ENCODE measurements at places on chromosomes 11 and 22.

DNA sequence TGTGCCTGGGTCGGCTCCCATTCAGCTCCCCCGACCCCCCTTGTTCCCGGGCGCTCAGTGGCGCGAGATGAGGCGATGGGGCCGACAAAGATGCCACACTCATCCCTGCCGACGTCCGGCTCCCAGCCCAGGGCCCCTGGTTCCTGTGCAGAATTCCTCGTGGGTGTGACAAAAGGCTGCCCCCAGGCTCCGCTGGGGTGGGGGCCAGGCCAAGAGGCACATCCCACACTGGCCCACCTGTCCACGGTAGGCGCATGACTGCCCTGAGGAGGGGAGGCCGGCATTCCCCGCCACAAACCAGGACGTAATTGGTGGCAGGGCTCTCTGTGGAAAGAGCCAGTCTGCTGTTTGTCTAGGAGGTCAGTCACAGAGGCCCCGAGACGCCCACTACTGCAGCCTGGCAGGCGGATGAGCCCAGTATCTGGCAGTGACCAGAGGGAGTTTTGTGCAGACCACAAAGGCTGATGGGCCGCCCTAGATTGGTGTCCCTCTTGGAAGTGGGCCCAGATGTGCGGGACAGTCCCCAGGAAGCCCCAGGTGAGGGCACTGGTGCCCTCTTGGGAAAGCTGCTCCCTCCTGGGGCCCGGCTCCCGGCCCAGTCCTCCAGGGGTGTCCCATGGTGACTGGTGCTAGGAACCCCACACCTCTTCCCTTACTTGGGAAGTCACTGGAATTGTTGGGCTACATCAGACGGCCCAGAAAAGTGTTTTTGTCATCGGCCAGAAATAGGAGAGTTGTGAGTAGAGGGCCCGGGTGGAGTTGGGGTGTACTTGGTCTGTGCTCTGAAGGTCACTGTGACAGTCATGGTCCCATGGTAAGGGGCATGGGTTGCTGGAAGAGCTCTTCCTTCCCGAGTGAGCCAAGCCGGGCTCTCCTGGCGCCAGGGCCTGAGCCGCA lies 5.8 kb downstream of the CCND1 start:
- DNase-seq, result no peak

DNA sequence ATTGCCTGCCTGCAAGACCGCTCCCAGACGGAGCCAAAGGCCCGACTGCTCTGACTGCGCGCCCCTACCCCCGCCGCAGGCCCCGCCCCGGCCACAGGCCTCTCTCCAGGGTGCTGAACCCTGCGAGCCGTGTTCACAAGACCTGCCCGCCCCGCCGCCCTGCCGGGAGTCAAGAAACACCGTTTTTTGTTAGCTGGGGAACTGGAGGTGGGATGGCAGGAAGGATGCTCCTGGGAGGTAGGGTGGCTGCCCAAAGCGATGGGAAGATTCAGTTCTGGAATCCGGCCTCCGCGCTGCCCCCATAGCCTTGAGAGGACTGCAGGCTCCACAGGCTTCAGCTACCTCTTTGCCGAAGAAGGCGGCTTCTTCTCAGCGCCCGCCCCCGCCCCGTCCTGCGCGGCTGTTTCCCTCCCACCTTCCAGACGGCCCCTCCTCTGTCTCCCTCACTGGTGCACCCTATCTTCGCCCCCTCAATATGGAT lies 2.7 kb upstream of the PDE2A start:
- DNase-seq, result no peak

- no peak for DNase-seq
Observed at GRCh38 chr11:132855516-132855915, 676.8 kb downstream of the OPCML start.

DNA sequence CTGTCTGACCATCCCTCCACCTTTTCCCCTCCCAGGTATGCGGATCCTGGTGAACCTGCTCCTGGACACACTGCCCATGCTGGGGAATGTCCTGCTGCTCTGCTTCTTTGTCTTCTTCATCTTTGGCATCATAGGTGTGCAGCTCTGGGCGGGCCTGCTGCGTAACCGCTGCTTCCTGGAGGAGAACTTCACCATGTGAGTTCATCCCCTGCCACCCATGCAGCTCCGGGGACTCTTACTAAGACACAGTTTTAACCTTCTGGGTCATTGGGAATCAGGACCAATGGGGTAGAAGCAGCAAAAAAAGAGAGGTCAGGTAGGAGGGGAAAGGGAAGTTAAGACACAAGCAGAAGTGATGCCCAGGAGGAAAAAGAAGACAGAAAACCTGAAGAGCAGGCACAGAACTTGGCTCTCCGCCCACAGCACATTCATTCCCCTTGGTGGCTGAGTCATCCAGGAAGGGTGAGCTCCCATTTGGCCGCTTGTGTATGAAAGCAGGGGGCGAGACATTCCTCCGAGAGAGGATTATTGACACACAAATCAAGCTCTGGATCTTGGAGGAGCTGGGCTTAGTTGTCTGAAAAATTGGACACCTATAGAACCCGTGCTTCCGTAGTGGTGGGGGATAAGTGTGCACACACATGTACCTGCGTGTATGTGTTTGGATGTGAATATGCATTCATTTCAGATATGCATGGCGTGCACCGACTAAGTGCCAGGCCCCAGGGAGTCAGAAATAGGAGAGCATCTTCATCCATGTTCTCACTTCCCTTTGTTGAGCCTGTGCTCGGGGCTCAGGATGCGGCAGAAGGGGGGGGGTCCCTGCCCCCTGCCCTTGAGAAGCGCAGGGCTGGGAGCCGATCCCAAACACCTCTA lies 64.2 kb downstream of the CACNA1I start:
- DNase-seq, result no peak

DNA sequence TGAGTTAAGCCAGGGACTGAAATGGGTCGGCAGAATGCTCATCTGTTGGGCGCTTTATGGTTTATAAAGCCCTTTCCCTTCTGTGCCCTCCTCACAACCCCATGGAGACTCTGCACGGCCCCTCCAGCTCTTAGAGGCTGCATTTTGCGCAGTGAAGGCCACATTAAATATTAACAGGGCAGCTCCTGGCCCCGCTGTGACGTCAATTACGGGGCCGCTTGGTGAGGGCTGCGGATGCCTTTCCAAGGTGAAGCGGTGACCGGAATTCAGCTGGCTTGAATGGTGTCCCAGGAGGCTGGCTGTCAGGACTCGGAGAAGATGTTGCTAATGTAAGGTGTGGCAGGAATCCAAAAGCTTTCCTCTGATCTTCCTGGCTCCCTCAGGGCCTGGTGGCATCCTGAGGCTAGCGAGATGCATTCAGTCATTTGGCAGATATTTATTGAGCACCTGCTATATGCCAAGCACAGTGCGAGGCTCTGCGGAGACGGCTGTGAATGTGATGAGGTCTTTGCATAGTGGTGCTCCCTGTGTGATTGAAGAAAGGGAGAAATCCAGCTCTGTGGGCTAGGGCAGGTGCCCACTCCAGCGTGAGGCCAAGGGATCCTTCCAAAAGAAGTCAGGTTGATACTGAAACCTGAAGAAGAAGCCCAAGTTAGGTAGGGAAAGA lies 10.4 kb upstream of the YWHAH start:
- no peak for DNase-seq

DNA sequence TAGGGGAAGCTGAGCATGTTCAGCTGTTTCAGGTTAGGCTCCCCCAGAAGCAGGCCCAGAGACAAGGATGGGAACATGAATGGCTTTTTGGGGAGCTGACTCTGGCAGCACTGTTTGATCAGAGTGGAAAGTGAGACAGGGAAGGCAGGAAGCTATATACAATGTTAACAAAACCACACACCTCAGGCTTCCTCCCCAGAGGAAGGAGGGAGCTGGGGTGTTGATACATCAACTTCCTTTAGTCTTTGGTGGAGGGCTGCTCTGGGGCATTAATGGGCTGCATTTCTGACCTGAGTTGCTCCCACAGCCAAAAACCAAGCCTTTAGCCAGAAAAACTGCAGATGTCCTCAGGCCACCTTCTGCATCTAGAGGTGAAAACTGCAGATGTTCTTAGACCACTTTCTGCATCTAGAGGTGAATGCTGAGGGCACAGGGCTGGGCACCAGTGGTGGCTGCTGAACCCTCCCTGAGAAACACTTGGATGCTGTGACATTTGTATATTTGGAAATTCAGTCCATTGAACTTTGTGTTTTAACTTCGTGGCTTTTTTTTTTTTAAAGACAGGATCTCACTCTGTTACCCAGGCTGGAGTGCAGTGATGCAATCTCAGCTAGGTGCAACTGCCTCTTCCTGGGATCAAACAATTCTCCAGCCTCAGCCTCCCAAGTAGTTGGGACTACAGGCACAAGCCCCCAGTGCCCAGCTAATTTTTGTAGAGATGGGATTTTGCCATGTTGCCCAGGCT lies 49.9 kb downstream of the KIAA1671 start:
- no peak for DNase-seq

DNA sequence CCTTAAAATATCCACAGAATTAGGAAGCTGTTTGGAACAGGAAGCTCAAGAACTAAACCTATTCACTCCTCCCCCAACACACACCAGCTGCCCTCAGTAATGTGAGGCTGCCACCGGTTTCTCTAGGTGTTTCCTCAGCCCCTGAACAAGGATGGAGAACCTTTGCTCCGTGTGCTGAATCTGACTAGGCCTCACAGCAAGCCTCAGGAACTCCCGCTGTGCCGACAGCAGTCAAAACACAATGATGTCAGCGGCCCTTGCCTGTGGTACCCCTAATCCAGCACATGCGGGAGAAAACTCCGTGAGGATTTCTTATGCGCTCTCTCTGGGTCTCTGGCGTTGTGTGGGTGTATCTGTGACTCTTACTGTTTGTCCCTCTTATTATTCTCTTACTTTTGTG lies 153.3 kb downstream of the EFCAB6 start:
- no peak for DNase-seq

GRCh38 chr22:49237703-49238102 lies 590.0 kb downstream of the BRD1 start:
- no peak for DNase-seq

DNA sequence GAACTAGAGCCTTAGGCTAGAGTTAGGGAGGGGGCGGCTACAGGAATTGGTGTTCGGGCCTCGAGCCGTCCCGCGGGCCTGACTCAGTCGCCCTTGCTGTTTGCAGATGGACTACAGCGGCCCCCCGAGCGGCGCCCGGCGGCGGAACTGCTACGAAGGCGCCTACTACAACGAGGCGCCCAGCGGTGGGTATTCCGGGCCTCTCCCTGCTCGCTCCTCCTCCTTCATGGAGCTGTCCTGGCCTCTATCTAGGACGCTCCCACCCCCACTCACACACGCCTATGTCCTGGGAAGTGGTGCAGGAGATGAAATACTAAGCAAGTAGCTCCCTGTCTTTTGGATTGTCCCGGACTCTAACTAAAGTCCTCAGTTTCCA lies 1.4 kb downstream of the MYOD1 start:
- no peak for DNase-seq

DNA sequence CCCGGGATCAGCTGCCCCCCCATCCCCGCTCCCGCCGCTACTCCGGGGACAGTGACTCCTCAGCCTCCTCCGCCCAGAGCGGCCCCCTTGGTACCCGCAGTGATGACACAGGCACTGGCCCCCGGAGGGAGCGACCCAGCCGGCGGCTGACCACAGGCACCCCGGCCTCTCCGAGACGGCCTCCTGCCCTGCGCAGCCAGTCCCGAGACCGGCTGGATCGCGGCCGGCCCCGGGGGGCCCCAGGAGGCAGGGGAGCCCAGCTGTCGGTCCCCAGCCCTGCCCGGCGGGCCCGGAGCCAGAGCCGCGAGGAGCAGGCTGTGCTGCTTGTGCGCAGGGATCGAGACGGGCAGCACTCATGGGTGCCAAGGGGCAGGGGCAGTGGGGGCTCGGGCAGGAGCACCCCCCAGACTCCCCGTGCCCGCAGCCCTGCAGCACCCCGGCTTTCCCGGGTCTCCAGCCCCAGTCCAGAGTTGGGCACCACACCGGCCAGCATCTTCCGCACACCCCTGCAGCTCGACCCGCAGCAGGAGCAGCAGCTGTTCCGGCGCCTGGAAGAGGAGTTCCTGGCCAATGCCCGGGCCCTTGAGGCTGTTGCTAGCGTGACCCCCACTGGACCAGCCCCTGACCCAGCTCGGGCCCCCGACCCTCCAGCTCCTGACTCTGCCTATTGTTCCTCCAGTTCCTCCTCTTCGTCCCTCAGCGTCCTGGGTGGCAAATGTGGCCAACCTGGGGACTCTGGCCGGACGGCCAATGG lies 3.9 kb downstream of the RASL10A start:
- DNase-seq, result no peak

Measured in D721Med (cell line).